ENCODE measurements at places on chromosomes 1 and 21.

DNA sequence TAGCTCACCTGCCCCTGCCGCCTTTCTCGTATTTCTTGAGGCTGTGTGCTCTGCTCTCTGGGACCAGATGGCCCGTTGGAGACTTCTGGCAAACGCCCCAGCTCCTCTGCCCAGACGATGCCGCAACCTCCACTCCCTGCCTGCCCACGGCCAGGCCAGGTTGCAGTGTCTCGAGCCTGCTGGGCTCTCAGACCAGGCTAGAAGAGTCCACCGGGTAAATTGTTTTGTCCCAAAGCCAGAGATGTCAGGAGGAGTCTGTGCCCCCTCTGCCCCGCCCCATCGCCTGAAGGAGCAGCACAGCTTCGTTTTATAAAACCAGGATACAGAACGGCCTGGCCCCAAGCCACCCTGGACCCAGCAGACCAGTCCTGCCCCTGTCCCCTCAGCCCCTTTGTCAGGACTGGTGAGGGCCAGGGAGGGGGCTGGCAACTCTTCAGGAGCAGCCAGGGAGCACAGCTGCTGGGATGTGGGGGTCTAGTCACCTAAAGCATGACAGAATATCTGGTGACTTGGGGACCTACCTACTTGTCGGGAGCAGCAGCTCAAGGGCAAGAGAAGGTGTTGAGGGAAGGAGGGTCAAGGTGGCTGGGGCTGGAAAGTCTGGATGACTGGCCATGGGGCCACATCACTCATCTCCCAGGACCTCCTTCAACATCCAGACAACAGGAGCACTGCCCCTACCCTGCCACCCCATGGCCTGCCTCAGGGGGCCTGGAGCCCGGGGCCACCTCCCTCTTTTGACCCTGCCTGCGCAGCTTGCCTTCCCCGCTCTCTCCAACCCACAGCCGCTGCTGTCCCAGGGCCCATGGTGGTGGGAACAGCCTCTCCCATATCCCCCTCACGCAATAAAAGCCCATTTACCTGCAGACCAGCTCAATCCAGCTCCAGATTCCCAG is 33.9 kb upstream of the LBR start:
- DNase-seq: no peak

DNA sequence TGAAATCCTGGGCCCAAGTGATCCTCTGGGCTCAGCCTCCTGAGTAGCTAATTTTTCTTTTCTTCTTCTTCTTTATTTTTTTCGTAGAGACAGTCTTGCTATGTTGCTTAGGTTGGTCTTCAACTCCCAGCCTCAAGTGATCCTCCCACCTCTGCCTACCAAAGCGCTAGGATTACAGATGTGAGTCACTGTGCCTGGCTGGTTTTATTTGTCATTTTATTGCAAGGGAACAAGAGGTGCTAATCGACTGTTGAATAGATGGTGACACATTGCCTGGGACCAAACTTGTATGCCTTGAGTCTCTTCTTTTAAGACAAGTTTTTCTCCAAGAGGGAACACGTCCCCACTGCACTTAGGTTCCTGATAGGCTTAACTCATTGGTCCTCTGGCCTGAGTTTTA is 20.0 kb upstream of the KLHDC8A start:
- DNase-seq: no peak

DNA sequence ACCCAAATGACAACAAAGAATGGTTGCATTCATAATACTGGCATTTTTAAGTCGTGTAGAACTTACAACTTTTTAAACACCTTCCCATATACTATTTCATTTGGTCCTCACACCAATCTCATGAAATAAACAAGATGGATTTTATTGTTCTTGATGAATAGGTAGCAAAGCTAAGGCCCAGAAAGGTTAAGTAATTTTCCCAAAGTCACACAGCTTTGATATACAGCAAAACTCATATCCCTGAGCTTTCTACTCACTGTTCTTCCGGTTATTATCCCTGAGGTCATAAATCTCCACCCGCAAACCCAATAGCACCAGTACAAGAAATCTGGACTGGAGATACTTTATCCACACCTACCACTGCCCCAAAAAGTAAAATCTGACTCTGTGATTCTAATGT is 186.2 kb downstream of the RUNX1 start:
- no peak for DNase-seq

GRCh38 chr1:92736395-92736794 is 48.5 kb downstream of the EVI5 start:
- DNase-seq: peak; percentile 21

DNA sequence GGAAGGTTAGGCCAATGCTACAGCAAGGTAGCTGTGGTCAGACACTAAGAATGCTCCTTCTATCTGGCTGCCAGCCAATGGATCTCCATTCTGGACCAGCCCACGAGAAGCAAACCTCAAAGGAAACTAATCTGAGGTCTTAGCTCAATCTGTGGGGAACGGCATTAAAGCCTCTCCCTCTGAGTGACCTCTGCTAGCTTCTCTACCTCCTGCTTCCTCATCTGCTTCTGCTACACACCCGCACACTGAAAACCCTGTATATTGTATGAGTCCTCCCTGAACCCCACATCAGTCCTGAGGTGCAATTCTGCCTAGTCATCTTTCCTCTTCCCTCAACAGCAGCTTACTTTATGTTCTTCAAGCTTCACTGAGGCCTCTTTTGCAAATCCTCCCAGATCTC is 6.9 kb upstream of the GALE start:
- DNase-seq: peak; percentile 68

- DNase-seq: no peak
Observed at GRCh38 chr21:45598109-45598508, 45.4 kb upstream of the PCBP3 start.

GRCh38 chr1:5758000-5758858 is 234.0 kb downstream of the NPHP4 start:
- no peak for DNase-seq

DNA sequence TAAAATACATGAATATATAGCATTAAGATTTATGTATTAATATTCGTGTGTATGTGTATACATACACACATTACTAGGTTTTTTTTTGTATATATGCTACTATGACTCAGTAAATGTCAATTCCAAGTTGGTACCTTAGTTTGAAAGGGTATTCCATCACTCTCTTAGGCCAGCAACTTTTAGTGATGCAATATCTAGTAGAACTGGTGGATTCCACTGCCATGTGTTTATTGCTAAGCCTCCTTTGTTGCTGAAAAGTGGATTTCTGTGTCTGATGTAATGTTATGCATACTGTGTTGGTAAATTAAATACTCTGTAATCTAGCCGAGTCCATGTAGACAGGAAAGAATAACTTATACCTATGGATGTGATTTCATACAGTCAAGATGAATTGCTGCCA is 16.9 kb upstream of the COL11A1 start:
- DNase-seq: no peak

DNA sequence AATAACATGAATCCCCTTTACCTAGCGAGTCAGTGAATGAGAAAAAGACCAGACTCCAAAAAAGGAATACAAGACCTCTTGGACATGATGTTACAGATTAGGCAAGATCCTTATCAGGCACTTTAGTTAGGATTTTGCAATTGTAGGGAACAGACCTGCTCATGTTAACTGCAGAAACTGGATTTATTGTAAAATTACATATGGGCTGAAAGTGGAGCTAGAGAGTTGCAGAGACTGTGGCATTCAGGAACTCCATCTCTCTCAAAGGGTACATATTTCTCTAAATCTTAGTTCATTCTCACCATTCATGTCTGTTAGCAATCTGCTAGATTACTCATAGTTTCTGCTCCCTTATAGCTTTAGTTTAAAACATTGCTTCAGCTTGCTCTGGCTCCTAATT is 142.2 kb downstream of the PAPPA2 start:
- no peak for DNase-seq

GRCh38 chr1:94350350-94350924 is 67.8 kb upstream of the ABCD3 start:
- no peak for DNase-seq

DNA sequence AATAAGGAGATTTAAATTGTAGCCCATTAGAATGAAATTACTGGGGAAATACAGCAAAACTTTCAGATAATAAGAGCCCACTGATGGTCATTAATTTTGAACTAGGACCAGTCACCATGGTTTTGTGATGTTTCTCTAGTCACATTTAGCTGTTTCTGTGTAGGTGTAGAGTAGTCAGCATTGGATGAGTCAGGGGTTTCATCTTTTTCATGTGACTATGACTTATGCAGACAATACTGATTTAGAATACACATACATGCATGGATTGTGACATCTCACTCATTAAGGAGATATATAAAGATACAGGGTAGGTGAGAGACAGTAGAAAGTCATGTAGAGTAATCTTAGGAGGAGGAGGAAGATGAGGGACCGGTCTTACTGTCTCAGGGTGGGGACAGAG is 1192.7 kb downstream of the KCNT2 start:
- no peak for DNase-seq

- DNase-seq: no peak
Observed at GRCh38 chr1:176325664-176326063, 118.6 kb upstream of the COP1 start.

DNA sequence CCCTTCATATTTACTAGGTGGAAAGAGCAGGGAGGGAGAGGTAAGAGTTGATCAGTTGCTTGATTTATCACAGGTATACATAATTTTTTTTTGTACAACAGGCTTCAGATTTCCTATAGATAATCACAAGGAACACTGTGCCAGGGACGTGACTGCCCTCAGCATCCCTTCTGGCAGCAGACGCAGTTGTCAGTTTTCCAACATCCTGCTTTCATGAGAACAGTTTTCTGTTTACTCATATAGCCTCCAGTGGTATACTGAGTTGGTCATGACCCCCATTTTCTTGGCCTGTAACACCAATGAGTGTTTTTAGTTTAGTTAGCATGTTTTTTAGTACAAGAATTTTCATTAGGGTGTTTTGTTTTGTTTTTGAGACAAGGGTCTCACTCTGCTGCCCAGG is 37.9 kb upstream of the PTPRF start:
- DNase-seq: no peak

DNA sequence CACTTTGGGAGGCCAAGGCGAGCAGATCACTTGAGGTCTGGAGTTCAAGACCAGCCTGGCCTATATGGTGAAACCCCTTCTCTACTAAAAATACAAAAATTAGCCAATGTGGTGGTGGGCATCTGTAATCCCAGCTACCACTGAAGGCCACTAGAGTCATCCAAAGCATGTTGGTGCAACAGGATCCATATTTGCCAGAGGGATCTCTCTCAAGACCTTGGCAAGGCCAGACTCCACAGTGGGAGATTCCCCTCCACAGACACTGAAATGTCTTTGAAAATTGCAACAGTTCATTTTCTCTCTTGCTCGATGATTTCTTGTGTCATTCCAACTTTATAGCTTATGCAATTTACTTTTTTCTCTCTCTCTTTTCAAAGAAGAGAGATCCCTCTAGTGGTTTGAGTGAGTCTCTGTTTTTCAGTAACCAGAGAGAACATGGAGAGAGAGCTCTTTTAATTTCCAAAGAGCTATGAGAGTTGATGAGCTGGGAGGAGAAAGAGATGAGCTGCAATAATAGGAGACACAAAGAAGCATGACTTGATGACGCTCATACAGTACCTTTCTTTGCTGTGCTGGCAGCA is 176.8 kb upstream of the USP25 start:
- peak; percentile 58 for DNase-seq

- peak; percentile 25 for DNase-seq
Observed at GRCh38 chr1:178057912-178058534, 35.9 kb upstream of the RASAL2 start.

DNA sequence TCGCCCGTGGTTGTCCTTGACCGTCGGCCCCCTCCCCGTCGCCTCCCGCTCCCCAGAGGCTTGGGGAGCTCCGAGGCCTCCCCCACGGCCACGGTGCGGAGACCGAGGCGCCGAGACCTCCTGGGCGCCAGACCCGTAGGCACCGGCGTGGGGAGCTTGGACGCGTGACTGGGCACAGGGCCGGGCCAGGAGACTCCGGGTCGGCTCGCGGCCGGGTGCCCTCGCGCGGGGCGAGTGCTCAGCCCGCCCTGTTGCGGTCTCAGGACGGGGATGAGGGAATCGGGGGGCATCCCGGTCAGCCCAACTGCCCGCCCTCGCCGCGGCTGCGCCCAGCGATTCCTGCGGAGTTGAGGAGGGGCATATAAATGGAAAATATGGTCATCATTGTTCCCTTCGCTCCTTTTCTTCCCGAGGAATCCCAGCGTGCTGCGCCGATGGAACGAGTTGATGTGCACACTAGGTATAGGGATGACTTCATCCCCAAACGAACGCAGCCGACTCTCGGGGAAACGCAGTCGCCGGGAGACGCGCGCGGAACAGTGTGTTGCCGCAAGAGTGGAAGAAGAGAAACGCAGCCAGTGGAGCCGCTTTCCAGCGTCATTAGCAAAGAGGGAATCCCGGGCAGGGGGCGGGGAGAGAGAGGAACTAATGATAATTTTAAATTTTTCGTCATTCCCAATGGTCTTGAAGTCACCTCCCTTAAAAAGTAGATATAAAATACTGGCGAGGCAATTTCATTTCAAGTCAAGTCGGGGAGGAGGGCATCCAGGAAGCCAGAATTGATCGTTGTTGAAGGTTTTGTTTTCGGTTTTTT is 747 bp upstream of the ENAH start:
- DNase-seq: peak; percentile 40

- no peak for DNase-seq
Observed at GRCh38 chr1:98184856-98185255, 264.0 kb upstream of the DPYD start.

DNA sequence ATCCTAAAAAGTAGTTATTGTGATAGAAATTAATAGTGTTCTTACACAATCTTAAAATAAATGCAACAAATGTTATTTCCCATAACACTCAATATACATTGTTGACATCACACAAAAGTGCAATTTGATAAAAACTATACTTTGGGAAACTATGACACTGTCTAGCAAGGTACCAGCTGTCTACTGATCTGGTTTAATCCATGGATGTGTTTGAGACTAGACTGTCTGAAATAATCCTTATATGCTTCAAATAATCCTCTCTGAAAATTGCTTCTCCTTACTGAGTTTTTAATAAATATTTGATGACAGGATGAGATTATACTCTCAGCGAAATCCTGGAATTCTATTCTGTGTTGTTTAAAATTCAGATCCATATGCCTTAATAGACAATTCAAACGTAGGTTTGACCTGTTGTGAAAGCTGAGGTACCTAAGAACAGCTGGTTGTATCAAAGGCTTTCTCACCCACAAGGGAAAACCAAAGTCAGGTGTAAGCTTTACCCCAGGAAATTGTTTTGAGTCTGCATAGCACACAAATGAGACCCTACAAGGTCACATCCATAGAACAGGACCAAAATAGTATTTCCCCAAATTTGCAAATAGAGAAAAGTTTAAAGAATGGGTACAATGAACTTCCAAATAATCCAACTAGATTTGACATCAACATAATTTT is 8.8 kb upstream of the GFI1 start:
- DNase-seq: no peak

GRCh38 chr21:45542242-45542666 is at the start of gene SLC19A1:
Gene SLC19A1, minus strand, starts transcription at chr21:45542440. Its CDS starts 4,481 bp downstream, at chr21:45537959.
- peak; percentile 28 for DNase-seq

DNA sequence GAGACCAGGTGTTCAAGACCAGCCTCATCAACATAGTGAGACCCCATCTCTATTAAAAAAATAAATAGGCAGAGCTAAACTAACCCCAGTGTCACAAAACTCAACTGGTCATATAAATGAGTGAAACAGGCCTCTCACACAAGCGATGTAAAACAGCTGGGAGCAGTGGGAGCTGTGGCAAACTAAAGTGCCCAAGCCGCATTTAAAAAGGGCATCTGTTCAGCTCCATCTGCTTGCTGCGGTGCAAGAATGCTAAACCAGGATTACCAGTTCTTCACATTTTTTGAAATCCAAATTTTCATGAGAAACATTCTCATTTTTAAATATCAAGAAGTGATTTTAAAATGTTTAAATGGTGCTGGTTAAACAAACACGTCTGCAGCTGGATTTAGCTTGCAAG is 50.0 kb upstream of the WNT2B start:
- DNase-seq: no peak

Data from KBM-7 (cell line).